Stimulated activated CD4-positive, alpha-beta T cell treated with anti-CD3 and anti-CD28 coated beads, Interleukin-2, amount 100 ng/mL, for 24 hours (primary cell): ENCODE measurements at places on chromosomes 12 and 14.
A peak's percentile ranks its signal among the peaks of the same experiment; 100 is the strongest.

- no peak for DNase-seq
These were observed 99.0 kb upstream of the SSTR1 start for GRCh38 chr14:38108681-38109080.

- DNase-seq: no peak
These were observed 46.3 kb downstream of the STON2 start for GRCh38 chr14:81353691-81354323.

GRCh38 chr14:57712102-57712501 lies 153.8 kb downstream of the SLC35F4 start:
- no peak for DNase-seq

DNA sequence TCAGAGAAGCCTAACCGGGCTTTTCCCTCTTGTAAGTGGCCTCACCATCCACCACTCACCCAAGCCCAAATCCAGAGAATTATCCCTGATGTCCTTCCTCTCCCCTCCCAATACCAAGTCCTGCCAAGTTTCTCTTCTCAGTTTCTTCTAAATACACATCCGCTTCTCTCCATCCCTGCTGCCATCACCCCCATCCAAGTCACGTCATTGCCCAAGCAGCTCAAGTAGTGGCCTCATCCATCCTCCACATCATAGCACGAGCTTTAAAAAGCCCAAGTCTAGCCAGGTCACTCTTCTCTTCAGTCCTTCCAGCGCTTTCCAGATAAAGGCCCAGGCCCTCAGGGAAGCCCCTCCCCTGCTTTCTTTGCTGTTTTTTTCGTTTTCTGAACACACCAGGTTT lies 25.4 kb downstream of the IL31 start:
- no peak for DNase-seq

GRCh38 chr12:111417290-111417689 lies 11.6 kb downstream of the SH2B3 start:
- DNase-seq: no peak

DNA sequence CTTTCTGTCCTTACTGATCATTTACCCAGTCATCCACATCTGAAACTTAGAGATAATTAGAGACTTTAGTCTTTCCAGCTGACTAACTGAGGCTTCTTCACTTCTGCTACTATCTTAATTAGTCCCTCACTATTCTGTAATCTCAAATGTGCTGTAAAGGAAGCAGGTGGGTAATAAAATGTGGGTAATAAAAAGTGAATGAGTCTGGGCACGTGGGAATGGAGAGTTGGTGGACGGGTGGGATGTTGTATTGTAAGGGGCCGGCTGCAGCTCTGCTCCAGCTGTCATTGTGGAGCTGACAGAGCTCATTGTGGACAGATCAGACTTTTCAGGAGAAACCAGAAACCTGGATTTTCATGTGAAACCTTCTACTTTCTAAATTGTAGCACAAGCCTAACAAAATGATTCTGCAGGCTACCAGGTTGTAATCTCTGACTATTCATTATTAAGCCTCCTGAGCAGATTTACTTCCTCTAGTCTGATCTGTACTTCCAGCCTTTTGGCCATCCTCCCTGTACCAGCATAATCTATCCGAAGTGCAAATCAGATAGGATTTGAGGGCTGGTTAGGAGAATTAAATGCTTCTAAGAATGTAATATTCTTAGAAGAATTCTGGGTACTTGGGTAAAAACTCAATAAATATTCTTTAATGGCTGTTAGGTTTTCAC lies 42.0 kb upstream of the BMAL2 start:
- DNase-seq: no peak

DNA sequence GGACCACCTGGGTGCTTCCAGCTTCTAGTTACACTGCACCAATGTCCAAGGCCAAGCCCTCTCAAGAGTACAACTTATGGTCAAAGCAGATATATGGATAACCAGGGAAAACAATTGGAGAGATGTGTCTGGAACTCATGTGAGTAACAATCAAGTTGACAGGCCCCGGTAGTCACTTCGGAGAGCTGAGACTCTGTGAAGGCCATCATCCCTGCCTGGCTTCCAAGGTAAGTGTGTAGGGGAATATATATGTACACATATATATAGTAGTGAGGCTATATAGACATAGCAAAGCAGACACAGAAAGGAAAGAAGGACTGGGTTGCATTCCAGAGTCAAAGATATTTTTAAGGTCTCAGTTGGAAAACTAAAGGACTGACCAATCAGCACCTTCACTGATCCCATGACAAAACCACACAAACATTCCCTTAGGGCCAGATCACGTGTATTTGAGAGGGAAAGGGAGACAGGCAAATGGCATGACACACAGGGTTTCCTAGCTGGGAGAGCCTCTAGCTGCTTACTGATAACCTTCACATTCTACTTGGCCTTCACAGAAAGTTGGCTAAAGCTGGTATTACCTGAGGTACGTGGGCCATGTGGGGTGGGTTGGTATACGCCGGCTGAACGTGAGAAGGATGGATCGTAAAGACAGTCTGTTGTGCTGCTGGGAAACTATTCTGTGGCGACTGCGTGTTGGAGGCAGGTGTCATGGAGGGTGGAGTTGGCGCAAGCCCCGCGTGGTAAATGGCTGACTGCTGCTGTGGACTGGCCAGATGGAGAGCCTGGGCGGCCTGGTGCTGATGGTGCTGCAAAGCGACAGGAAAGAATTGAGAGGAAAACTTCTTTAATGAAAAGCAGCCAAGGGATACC lies 50.0 kb downstream of the SH2B3 start:
- no peak for DNase-seq

GRCh38 chr12:69425417-69425816 lies 44.8 kb upstream of the FRS2 start:
- no peak for DNase-seq

DNA sequence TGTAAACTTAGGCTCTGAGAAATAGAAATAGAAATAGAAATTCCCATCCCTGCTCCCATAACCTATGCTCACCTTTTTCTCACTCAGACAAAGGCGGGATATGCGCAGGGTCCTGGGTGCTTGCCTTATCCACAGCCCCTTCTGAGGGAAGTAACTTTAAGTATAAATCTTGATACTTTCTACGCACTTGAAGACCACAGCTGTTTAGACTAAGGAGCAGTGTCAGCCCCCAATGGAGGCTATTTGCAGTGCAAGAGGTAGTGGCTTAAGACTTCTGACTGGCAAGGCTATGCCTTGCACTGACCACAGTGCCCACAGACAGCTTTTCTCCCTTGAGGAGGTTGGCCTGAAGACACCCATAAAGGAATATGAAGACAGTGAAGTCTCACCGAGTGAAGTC lies 35.2 kb downstream of the ASCL1 start:
- no peak for DNase-seq

DNA sequence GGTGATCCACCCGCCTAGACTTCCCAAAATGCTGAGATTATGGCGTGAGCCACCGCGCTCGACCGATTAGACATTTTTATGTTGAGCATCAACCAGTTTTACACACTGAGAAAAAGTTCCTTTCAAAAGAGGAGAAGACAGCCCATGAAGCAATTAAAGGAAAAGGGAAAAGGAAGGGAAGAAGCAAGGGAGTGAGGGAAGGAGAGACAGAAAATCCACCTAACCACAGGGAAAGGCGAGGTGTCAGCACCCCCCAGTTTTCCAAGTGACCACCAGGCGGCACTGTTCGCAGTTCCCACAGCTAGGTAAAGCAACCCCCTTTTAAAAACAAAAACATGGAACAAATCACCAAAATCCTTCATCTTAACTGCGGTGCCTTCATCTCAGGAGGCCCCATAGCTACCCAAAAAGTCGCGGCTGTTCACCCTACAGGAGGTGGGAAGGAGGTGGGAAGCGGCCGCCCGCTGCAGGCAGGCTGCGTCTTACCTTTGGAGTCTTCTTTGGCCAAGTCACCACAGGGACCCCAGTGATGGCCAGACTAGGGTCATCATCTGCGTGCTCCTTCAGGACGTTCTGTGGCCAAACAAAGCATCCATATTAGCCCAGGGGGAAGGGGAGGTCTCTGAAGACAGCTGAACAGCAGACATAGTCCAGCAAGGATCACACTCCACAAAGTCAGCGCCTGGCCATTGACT lies 86.6 kb downstream of the KDM2B start:
- peak; percentile 74 for DNase-seq

DNA sequence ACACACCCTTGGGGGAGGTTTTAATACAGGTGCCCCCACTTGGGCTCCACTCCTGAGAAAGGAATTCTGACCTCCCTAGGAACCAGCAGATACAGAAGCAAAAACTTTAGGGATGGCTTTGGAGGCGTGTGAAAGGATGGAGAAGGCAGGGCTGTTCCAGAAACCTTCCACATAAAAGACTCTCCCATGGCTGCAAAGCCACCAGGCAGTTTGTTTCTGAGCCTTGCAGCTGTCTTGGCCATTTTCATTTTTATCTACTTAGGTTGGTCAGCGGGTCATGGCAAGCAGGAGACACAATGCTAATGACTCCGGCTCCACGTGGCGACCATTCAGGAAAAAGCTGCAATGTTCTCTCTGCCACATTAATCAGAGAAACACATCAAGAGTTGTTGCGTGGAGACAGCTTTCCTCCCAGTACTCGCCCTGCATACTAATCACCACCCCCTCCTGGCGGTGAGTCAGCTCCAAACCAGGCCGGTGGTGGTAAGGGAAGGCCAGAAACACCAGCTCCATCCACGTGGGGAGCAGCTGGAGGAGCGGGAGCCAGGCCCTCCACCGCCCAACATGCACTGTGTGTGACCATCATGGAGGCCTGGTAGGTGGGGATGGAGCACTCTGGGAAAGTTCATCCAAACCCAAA lies 30.9 kb upstream of the IRF2BPL start:
- peak; percentile 30 for DNase-seq

DNA sequence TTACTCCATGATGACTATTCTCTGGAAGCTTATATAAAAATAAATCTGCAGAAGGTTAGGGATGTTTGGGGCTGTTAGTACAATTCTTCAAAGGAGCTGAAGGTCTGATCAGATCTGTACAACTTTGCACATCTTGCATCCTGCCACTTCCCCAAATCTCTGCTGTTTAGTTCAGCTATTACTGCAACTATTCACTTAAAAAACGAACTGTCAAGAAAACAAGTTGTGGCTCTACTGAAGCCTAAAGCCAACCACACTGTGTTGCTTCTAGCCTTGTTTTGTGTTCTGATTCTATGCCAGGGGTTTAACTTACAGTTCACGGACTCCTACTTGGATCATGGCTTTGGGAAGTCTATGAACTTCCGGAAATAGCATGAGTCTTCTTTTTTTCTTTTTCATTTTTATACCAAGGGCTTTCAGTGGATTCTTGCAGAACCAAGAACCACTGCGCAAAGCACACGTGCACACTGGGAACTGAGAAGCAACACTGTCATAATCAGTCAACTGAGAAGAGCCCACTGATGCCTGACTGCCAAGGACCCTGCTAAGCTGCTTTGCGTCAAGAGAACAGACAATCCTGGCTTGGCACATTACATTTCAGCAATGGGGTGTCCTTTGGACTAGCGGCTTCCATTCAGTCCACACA lies 66.3 kb upstream of the EEA1 start:
- DNase-seq: no peak

GRCh38 chr14:89743828-89744227 lies 210.7 kb downstream of the EFCAB11 start:
- no peak for DNase-seq

- DNase-seq: no peak
These were observed 696 bp upstream of the GPHN start for GRCh38 chr14:66507181-66507721.

DNA sequence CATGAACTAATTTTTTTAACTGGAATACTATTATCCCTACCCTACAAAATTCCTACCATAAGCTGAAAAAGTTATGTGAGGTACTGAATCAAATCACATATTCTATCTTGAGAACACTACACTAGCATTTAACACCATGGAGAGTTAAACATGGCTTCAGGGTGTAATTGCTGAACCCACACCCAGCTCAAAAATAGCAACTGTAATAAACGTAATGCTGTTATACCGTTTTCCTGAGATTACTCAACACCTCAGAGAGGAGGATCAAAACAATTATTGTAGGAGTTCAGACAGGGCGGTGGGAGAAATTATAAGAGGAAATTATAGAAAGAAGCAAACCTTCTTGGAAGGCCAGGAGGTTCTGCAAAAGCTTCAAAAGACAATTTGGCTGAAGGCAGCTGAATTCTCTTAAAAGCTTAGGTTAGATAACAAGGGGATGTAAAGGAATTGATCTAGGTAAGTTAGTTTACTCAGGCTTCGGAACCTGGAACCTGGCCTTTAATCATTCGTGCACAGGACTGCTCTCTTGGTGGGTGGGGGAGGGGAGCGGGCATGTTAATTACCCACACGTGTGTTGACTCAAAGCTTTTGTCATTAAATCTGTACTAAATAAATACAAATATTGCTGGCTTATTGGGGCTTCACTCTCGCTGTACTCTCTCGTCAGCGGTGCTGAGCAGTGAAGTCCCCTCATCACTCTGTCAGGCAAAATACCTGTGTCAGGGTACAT lies 12.1 kb upstream of the IPO8 start:
- no peak for DNase-seq
